Left lobe of liver (tissue), 2 donors: ENCODE measurements at places on chromosomes 4 and X. TPM values are rescaled to one million over a fixed set of nuclear protein-coding genes. Genes with fewer than 3 reads are reported as not detected.

Gene ATP6AP1
- total RNA-seq: 26.2 TPM

DNA sequence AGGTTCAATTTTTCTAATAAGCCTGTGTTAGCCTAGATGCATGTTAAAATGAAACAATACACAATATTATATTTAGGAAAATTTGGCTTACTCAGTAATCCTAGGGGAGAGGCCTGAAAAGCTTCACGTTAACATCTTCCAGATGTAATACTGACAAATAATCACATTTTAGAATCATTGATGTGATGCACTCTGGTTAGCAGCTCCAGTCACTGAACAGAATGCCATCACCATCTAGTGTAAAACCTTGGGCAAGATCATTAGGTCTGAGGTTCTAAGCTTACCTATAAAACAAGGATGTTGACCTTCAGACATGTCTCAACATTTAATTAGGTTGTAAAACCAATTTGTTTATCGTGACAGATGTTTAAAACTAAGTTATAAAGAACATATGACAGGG lies 1704.8 kb downstream of the STIM2 start:
- DNase-seq: no peak

DNA sequence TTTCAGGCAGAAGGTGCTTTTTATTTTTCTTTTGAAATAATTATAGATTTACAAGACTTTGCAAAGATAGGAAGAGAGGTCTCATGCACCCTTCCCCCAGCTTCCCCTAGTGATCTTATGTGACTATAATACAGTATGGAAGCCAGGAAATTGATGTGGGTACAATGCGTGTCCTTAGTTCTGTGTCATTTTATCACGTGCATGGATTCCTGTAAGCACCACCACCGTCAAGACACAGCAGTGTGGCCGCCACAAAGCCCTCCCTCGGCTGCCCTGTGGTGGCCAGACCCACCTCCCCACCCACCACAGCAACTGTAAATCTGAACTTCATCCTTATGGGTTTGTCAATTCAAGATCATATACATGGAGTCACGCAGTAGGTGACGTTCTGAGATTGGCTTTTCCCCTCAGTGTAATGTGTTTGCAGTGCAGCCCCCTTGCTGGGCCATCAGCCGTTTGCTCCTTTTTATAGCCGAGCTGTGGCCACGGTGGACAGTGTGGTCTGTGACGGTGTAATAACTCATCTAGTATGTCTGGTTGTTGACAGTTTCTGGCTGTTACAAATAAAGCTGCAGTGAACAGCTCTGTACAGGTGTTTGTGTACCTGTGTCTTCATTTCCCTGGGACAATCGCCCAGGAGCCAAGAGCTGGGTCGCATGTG lies 10.9 kb upstream of the HTRA3 start:
- no peak for DNase-seq

DNA sequence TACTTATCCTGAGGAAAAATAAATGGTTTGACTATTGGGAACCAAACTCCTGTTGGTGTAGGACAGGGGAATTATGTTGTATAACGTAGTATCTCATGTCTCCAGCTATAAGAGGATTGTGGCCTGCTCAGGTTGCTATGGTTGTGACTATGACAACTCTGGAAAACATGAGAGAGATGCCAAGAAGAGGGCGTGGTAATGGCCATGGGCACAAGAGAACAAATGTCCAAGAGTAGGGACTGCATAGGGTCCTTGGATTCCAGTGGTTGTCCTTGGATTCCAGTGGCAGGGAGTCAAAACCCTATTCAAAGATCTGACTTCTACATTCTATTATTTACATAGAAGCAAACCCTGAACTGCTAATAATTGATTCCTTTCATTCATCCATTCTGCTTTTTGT lies 6.8 kb upstream of the MOB1B start:
- DNase-seq: no peak

GRCh38 chr4:186932631-186933187 lies 209.1 kb upstream of the FAT1 start:
- no peak for DNase-seq

DNA sequence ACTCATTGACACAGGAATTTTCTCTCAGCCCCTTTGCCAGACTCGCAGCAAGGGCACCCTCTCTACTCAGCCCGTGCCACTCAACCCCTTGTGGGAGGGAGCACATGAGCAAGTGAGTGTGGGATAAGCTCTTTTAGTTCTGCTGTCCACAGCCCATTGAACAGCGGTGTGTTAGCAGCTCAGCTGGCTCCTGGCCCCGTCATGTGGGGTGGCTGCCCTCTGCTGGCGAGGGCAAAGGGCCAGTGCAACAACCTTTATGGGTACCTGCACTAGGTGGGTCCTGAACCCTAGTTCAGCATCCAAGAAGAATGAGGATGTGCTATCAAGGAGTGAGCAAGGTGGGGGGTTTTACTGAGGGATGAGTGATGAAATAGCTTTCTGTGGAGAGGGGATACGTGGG lies 85.0 kb upstream of the ZNF81 start:
- peak; percentile 52 for DNase-seq

DNA sequence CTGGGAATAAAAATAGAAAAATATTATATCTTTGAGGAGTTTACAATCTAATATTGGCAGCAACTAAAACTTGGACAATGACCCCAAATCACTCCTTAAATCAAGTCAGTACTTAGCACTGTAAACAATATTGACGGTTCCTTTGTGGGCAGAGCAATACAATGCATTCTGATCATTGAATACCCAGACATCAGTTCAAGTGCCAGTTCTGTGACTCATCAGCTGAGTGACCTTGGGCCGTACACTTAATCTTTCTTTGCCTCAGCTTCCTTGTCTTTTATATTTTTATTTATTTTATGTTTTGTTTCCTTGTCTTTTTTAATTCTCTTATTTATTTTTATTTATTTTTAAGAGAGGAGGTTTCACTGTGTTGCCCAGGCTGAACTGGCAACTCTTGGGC lies 112.2 kb upstream of the ANXA3 start:
- DNase-seq: no peak

DNA sequence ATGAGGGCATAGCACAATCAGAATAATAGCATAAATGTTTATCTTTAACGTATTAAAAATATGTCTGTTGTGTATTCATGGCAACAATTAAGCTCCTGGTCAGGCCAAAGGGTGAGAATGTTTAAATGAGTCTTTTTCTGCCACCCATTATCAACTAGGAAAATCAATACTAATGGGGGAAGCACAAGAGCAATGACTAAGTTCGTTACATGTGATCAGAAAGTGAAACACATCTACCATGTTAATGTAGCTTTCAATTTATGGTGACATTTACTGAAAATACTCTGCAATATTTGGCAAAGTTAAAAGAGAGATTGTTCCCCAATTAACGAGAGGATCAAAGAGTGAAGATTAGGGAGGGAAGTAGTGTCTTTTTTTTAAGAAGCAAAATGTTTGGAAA lies 143.7 kb downstream of the NAA11 start:
- DNase-seq: no peak

GRCh38 chrX:129998021-129998420 lies 15.6 kb downstream of the BCORL1 start:
- DNase-seq: no peak

DNA sequence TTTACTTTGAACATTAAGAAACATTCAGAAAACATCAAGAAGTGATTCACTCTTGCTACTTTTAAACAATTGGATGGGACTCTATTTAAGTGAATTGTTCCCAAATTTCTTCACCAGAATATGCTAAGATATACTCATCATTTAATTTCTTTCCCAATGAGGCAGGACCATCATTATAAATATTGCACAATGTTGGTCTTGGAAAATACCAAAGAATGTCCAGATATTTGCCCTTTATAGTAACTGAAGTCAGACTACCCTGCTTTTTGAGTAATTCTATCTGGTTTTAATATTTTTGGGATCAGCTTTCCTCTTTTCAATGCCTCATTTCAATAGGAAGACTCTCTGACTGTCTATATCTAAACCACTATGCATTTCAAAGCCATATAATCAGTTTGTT lies 129.4 kb upstream of the TENM3 start:
- DNase-seq: no peak

GRCh38 chr4:176123710-176124407 lies 58.2 kb downstream of the WDR17 start:
- DNase-seq: no peak
